ENCODE measurements at places on chromosomes 1 and 21.

- no peak for DNase-seq
Observed at GRCh38 chr1:28579401-28579800, 12.7 kb upstream of the RAB42 start.

DNA sequence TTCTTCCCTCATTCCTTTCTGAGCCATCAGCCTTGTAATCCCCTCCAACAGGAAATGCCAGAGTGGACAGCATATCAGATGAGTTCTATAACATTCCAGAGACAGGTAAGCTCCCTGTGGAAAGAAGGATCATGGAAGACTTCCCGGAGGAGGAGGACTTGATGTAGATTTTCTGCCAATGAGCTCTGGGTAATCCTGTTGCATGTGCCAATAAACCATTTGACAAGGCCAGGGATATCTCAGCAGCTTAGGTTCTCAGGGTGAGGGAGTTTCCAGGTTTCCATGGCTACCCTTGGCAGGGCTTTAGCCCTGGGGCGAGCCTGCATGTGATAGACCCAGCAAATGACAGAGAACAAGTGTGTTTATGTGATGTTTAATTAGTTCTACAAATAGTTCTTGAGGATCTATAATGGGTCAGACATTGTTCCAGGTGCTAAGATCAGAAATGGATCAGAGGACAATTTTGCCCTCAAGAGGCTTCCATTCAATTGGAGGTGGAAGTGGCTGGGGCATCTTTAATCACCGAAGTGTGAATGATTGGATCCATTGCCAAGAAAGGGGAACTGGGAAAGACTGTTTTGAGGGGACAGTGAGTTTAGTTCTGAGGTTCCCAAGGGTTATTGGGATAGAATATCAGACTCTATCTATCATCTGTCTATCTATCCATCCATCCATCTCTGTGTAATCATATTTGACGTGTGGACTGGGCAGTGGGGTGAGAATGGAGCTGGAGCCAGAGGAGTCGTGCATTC, 6.9 kb downstream of the PLA2G5 start:
- DNase-seq = no peak

DNA sequence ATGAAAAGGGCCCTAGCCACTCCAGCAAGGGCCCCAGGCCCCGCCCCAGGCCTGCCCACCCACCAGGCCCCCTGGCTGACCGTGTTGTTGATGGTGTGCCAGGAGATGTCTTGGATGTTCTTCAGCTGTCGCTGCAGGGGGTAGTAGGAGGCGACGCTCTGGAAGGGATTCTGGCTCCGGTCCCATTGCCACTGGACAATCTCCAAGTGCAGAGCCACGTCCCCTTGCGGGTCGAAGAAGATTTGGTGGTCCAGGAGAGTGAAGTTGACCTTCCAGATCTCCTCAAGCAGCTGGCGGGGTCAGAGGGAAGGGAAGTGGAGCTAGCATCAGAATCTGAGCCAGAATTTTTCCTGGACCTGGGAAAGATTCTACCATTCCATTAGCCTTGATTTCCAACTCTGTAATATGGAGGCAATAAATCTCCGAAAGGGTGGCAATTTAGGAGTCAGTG, 10.2 kb downstream of the TAS1R2 start:
- no peak for DNase-seq

GRCh38 chr1:11434501-11434900, 44.5 kb upstream of the DISP3 start:
- DNase-seq = no peak

DNA sequence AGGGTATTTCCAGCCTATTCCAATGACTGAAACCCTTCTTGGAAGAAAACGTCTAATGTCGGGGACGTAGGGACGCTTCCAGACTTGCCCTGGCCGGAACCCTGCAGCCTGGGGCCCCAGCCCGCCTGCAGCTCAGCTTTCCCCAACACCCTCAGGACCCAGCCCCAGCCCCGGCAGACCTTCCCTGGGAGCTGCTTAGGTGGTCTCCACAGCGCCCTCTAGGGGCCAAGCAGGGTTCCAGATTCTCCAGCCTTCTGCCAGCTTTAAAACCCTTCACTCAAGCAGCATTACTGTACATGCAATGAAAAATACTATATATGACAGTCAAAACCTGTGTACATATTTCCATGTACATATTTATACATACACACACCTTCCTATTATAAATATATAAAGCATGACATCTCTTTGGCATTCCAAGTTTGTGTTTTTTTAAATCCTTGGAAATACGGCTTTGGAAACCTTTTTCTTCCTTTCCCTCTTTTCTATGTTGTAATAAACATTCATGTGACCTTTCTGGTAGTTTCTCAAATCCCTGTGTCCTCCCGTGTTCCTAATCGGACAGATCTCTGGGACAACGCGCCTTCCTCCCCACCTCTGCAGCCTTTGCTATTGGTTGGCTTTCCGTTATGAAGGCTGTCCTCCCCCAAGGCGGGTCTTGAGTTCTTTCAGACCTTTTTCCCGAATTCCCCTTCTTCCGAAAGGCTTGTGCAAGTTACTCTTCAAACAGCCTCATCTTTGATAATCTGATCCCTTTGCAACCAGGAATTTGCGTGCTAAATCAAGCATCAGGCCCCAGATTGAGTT, 60.3 kb downstream of the STUM start:
- DNase-seq = peak; percentile 55

GRCh38 chr1:192399161-192399560, 82.4 kb downstream of the RGS21 start:
- no peak for DNase-seq

GRCh38 chr1:150906329-150906728, 19.4 kb downstream of the CTXND2 start:
- no peak for DNase-seq

DNA sequence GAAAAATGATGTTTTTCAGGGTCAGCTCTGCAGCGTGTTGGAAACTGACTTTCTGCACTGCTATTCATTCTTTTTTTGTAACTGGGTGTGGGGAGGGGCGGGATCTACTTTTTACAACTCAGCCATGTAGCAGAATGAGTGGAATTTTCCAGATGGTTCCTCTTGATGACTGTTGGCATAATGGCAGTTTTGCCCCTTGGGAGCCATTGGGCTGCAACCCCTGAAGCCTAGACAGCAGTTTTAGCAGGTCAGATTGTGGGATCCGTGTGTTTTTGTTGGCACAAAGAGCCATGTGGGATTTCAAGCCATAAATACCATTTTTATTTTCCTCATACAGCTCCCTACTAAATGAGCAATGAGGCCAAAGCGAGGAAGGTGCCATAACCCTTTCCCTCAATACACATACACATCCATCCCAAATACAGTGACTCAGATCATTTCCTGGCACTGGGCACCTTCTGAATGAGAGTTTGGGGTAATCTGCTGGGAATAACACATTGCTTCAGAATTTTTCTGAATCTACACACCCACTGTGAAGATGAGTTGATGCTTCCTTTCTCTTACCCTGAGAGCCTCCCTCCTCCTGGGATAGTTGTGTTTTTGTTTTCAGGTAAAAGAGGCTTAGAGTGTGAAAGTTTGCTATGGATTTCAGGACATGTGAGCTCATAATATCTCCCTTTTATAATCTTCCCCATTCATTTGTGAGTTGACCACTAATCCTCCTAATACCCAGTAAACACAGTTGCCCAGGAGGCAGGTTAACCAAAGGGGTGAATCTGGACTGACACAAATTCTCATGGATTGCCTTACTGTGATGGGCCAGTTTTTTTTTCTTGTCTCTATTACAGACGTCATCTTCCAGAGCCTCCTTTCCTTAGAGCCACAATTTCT, 13.1 kb downstream of the S100A10 start:
- no peak for DNase-seq

DNA sequence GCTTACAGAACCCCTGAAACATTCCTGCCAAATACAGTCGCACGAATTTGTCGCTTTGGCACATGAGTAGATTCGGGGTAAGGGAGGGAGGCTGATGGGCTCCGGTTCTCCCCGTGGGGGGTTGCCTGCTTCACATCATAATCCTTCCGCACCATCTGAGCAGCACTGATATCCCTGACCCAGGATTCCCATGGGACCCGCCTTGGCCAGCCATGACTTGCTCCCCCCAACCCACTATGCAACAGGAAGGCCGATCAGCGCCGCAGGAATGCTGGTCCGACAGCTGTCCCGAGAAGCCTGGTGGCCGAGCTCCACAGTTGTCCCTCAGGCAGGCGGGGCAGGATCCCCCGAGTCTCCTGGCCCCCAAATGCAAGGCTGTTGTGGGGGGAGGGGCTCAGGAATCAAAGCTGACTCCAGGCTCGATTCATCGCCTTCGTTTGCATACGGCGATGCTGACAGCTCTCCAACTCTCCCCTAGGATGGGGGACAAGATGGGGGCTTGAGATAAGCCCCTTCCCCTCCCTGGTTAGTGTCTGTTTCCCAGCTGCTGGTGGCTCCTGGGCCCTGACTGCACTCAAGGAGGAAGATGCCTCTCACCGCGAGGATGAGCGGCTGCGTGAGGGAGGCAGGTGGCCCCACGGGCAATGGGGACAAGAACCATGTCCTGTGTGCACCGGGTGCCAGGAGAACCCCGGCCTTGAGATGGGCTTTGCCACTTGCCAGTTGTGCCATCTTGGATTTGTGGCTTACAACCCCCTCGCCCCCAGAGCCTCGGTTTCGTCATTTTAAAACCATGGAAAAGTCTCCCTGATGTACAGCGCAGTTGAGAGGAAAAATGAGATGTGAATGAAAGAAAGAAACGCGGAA, 9.3 kb downstream of the DRAXIN start:
- DNase-seq = no peak

GRCh38 chr1:220956501-220957232, 77.4 kb downstream of the HLX start:
- DNase-seq = no peak

DNA sequence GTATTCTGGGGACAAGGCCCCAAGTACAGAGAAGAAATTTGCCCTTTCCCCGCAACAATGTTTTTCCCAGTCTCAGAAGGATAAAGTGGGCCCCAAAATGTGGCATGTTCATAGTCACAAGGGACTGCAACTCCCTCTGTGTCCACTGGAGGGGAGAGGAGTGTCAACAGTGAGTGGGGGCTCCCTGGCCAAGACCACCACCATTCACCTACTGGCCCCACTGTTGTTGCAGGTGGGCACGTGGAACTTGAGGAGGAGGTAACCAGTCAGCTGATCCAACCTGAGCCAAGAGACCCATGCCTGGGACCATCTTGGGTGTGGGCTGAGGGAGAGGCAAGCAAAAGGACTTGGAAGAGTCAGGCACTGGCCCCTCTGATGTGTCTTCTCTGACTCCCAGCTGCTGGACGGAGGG, 777 bp downstream of the NUDT17 start:
- DNase-seq = no peak

- DNase-seq = no peak
Observed at GRCh38 chr1:183544598-183545297, 45.5 kb downstream of the NCF2 start.

GRCh38 chr1:12424087-12424529, 193.9 kb downstream of the DHRS3 start:
- no peak for DNase-seq

DNA sequence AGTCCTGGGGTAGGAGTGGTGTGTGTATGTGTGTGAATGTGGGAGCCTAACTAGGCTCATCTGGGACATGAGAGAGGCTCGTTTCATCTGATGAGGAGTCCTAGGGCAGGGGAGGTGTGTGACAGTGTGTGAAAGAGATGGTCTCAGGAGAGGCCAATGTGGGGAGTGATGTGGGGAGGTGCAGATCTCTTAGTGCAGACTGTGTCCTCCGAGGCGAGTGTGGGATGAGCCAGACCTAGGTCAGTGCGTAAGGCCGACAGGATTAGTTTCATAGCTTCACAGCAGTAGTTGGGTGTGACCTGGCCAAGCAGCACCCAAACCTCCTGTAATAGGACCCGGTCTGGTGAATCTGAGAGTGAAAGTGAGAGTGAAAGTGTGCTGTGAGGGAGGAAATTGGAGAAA, 94.7 kb downstream of the LIPI start:
- DNase-seq = no peak

DNA sequence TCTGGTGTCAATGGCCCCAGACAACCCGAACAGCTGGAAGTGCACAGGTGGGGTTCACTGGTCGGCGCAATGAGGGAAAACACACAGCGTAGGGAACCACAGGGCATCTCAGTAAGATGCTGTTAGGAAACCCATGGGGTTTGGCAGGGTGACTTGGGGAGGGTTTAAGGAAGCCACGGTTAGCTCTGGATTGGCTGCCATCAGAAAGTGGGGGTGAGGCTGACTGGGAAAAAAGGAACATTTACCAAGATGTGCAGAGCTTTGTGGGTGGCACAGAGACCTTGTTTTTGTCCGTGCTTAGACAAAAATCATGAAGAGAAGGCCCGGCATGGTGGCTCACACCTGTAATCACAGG, 11.0 kb downstream of the ALDH4A1 start:
- DNase-seq = no peak

DNA sequence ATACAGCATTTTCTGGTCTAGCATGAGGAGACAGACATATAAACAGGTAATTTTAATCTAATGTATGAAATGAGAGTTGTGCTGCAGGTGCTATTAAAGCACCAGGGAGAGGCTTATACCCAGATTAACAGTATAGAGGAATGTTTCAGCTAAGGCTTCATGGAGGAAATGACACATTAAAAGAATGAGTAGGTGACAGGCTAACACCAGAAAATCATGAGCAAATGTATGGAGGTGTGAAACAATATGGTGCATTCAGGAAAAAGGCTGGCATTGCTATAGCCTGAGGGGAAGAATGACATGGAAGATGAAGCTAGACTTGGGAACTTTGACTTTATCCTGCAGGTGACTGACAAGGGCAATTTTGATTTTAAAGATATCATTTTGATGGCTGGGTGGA, 7.0 kb downstream of the ARPC5 start:
- no peak for DNase-seq

- DNase-seq = no peak
Observed at GRCh38 chr1:234735476-234735875, 125.5 kb upstream of the IRF2BP2 start.

DNA sequence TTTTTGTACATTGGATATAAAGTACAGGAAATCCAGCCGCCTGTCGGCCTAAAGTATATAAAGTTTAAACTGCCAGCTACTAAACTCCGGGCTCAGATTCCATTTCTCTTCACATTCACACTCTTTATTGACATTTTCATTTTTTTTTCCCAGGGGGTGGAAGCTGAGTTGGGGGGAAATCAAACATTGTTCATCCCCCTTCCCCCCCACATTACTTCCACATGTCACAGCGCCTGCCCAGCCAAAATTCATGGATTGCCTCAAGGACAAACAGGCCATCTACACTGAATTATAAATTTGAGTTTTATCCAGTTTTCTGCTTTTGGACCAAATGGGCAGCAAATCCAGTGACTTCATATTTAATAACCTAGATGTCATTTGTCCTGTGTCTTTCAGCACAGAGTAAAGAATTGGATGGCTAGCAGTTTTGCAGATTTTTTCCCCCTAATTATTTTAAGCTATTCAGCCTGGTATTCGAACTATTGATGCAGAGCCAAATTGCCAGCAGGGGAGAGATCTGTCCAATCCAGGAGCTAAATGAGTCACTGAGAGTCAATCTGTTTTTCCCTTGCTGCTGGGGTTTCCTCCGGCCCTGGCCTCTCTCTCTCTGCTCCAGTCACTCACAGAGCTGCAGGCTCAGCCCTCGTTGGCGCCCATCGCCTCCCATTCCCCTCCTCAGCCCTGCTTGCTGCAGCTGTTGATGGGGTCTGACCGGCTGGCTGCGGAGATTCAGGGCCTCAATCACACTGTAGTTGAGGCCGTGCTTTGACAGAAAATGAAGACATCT, 98.0 kb downstream of the LMO4 start:
- no peak for DNase-seq

GRCh38 chr1:112146201-112146715, 156.8 kb upstream of the KCND3 start:
- no peak for DNase-seq

GRCh38 chr1:232186931-232187330, 443.0 kb downstream of the SIPA1L2 start:
- no peak for DNase-seq
